Skeletal muscle cell (primary cell): ENCODE measurements at places on chromosomes 13 and 19.

DNA sequence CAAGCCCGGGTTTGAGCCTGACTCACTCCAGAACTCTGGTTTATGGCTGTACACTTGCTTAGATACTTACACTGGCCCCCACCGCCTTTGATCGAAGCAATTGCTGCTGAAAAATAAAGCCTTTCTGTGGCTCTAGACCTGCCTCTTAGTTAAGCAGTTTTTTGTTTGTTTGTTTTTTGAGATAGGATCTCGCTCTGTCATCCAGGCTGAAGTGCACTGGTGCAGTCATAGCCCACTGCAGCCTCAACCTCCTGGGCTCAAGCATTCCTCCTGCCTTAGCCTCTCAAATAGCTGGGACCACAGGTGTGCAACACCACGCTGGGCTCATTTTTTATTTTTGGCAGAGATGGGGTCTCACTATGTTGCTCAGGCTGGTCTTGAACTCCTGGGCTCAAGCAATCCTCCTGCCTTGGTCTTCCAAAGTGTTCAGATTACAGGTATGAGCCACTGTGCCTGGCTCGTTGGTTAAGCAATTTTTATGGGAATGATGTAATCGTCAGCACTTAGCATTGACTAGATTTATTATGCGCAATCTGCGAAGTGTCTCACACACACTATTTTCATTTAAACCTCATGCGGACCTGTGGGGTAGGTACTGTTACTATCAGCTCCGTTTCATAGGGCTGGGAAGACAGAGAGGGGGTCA is 22.2 kb downstream of the PPP2R1A start:
- no peak for DNase-seq

DNA sequence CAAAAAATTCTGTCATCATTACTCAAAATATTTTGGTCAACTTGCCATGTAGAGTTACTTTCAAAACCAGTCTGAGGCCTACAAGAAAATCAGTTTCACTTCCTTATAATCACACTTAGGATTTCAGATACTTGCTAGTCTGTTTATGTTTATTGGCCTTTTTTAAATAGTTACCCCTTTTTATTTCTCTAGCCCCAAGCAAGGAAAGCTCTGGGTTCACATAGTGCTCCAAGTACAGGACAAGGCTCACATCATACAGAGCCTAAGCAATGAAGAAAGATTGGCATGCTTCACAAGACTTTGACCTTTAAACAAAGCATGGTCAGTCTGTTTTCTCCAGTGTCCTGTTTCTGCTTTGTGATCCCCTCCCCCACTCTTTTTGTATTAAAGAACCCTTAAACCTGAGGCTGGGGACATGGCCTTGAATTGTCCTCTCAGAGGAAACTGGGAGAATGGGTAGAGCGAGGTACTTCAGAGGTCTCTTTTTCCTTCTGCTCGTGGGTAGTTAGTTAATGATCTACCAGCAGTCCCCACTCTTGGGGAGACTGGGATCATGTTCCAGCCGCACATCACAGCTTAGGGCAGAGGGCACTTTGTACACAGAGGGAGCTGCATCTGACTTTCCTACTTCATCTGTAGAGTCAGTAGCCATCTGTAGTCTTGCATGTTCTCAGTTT is 30.7 kb downstream of the CEACAM1 start:
- DNase-seq: no peak

DNA sequence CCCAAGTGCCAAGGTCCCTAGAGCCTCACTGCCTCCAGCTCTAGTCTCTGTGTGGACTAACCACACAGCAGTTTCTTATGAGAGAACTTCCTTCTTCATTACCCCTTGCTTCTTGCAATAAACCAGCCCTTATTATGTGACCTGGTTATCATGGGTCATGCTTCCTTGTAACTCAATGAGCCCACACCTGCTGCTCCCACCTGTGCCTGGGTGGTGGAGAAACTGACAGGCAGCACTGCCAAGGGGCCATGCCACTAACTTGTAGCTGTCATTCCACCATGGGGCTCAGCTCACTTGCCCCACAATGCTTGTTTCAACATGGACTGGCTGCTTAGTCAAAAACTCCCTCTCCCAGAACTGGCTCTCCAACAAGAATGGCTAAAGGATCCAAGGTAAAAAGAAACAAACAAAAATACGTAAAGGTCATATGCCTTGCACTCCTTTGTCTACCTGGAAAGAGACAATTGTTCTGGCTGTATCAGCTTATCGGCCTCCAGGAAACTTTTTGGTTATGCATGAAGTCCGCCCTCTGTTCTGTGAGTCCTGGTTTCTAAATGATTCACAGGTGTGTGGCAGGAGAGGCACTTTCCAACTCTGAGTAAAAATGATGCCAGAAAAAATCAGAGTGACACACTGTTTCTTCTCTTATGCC is 446.4 kb downstream of the COG6 start:
- no peak for DNase-seq

- DNase-seq: no peak
Observed at GRCh38 chr19:33152176-33152575, 20.3 kb downstream of the WDR88 start.

GRCh38 chr13:101242720-101243119 is 173.6 kb downstream of the NALCN start:
- DNase-seq: peak; percentile 39

- no peak for DNase-seq
Observed at GRCh38 chr13:25371875-25372283, at the start of gene ATP8A2. TSS of gene ATP8A2 (plus strand) at chr13:25371974. CDS start at chr13:25372213, 239 bp downstream.

- DNase-seq: no peak
Observed at GRCh38 chr13:67934617-67935330, 704.6 kb upstream of the PCDH9 start.

DNA sequence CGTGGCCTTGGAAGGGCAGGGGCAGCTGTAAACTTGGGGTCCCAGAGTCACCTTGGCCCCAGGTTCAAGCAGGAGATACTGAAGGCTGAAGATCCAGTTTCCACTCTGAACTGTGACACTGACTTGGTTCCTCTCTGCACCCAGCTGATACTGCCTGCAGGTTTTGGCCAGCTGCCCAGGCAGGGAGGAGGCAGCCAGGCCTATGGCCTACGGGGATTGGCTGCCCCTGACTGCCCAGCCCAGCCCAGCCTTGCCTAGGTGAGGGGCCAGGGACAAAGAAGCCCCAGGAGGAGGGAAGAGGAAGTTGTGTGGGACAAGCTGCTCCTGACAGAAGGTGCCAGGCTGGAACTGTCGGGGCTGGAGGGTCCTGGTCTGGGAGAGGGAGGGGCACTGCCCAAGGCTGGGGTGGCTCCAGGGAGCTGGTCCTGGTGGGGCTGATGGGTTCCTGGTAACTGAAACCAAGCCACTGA is 51.7 kb upstream of the CYP4F8 start:
- DNase-seq: no peak

- DNase-seq: no peak
Observed at GRCh38 chr19:20423381-20424197, 142.0 kb downstream of the ZNF737 start.

DNA sequence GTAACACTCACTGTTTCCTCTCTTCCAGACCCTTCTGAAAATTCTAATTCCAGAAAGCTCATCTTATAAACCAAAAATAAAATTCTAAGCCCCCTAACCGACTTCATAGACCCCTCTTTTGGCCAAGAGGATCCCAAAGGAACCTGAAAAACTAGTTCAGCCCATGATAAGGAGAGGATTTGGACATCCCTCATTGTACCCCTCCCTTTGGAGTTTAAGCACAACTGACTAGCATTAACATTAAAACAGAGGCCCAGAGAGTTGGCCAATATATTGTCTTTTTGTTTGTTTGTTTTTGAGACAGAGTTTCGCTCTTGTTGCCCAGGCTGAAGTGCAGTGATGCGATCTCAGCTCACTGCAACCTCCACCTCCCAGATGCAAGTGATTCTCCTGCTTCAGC is 34.2 kb upstream of the MUC16 start:
- no peak for DNase-seq

DNA sequence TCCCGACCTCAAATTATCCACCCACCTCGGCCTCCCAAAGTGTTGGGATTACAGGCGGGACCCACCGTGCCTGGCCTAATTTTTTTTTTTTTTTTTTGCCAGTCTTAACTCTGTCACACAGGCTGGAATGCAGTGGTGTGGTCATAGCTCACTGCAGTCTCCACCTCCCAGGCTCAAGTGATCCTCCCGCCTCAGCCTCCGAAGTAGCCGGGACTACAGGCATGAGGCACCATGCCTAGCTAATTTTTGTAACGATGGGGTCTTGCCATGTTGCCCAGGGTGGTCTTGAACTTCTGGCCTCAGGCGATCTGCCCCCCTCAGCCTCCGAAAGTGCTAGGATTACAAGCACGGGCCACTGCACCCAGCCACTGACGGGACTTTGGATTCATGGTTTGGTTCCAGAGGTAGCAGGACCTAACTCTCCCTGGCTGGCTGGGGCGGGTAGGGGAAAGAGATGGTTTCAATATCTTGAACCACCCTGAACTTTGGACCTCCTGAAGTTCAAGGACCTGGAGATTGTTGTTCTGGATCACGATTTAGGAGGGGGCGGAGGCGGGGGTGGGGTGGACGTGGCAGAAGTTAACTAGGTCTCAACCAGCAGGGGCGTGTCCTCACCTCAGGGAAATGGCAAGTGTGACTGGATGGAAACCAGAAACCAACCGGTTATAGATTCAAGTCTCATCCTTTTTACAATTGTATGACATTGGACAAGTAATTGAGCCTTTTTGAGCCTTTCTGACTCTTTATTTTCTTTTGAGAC is 40.8 kb downstream of the IER2 start:
- no peak for DNase-seq

GRCh38 chr13:101552286-101552685 is 99.8 kb downstream of the ITGBL1 start:
- DNase-seq: no peak

- DNase-seq: no peak
Observed at GRCh38 chr19:8320564-8321066, 560 bp downstream of the NDUFA7 start.

- no peak for DNase-seq
Observed at GRCh38 chr19:49004133-49004532, 10.4 kb downstream of the RUVBL2 start.

DNA sequence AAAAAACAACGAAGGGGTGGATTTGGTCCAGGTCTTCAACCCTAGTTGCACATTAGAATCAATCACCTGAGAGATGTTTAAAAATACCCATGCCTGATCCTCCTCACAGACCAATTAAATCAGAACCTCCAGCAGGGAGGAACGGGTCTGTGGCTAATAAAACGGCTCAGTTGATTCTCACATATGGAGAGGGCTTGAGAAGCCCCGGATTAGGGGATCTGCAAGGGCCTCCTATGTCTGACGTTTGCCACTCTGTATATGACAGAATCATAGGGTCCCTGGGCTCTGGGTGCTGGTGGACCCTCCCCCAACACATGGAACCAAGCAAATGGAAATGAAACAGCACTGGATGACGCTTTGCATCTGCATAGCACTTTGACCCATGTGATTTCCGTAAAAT is 36.7 kb upstream of the C13orf42 start:
- no peak for DNase-seq

- no peak for DNase-seq
Observed at GRCh38 chr19:38044267-38045111, 137.5 kb downstream of the SIPA1L3 start.

GRCh38 chr13:97936036-97936435 is 17.4 kb upstream of the IPO5 start:
- DNase-seq: no peak

GRCh38 chr19:30111021-30111855 is 169.2 kb downstream of the URI1 start:
- DNase-seq: no peak

- DNase-seq: no peak
Observed at GRCh38 chr19:2060884-2061494, 9.9 kb upstream of the MKNK2 start.

DNA sequence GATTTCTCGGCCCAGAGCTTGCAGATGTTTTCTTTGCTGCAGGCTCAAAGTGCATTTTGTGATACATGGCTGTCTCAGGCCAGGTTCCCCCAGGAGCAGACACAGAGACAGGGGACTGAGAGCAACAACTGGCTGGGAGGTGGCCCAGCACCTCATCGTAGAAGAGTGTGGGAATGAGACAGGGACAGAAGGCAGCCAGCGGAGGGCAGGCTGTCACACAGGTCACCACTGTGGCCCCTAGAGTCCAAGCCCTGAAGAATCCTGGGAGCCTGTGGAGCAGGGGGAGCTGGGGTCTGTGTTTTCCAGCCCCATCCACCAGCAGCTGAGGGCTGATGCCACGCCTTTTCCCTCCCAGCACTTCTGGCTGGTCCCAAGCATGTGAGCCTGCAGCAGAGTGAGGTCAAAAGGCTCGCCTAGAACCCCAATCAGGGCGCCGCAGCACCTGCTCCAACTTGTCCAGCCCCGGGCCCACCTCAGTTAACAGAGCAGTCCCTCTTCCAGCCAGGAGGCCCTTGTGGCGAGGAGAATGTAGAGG is 723.8 kb downstream of the UQCRFS1 start:
- no peak for DNase-seq

GRCh38 chr13:58318495-58319167 is 687.1 kb downstream of the PCDH17 start:
- no peak for DNase-seq
